Right atrium auricular region (tissue), 2 donors: ENCODE measurements at places on chromosomes 6 and 20. TPM values are rescaled to one million over a fixed set of nuclear protein-coding genes. Genes with fewer than 3 reads are reported as not detected.
A peak's percentile ranks its signal among the peaks of the same experiment; 100 is the strongest.

DNA sequence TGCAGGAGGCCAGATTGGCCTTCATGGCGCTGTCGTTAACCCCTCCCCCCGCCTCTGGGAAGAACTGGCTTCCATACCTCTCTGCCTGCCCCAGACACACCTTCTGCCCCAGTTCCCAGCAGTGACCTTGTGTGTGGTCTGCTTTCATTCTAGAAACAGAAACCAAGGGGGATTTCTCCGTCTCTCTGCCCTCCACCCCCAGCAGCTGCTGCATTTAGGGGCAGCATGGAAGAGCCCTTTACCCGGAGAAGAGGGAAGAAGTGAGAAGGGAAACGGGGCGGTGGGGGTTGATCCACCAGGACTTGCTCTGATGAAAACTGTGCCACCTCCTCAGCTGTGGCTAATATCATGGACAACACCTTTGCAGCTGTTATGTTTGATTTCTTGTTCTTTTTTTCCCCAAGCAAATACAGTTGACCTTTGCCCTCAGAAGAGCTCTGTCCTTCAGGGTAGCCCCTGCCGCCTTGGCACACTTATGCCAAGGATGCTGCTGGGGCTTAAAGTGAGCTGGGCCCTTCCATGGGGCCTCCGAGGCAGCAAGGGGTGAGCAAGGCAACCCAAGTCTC is 6.1 kb downstream of the GLP1R start:
- H3K36me3 ChIP-seq: no peaks in the 10 kb centered on the region
- no peaks in the 10 kb centered on the region for H3K27me3 ChIP-seq
- H3K4me1 ChIP-seq: no peaks in the 10 kb centered on the region

ZBP1 gene
- not detected for total RNA-seq

DNA sequence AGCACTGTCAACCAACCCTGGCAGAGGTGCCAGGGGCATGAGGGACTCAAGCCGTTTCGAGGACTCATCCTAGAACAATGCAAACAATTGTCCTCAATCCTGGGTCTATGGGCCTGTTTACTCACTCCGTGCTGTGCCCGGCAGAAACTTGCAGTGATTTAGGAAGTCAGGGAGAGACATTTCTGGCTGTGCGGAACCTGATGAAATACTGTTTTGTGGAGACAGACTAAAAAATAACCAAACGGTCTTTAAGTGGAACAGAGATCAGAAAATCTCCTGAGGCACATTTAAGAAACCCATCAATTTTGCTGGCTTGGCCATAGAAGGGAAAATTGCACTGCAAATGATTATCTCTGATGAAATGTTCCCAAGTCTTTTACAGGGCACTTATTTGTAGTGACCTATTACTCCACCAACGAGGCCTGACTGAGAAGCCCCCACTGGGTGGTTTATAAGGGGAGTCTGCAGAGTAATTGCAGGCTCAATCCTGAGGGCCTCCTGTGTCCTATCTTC is 79.8 kb upstream of the KCNK16 start:
- H3K4me3 ChIP-seq: no peak overlapping the region
- no peaks in the 10 kb centered on the region for H3K36me3 ChIP-seq
- H3K27ac ChIP-seq: no peak overlapping the region
- no peak for DNase-seq

DNA sequence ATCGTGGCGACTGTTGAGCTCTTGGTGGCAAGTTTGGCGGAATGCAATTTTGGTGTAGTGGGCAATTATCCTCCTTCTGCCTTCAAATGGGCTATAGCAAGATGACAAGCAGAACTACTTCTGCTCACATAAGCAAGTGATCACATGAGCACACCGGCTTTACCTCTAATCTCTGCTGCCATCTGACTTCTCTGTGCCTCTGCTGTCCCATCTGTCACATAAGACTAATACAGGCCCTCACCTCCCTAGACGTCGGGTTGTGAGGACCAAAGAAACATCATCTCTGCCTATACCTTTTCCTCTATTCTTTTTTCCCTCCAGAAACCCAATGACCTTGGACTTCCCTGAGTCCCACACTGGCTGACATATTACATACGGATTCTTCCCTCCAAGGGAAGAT is 13.3 kb upstream of the WTAP start:
- no peaks in the 10 kb centered on the region for H3K27me3 ChIP-seq
- no peaks in the 10 kb centered on the region for H3K36me3 ChIP-seq
- no peaks in the 10 kb centered on the region for H3K4me1 ChIP-seq

DNA sequence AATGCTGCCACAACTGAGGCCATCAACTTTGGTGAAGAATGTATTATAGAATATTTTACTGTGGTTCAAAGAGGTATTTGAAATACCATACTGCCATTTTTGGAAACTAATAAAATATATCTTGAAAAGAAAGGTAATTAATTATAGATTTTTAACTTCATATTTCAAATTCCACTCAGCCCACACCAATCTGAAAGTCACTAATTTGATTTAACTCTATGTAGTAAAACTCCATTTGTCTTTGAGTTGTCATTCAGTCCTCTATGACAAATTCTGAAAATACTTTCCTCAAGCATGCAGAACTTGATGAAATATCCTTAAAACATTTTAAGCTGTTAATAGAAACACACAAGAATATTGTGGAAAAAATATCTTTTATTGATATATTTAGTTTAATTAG is 1196.7 kb upstream of the CITED2 start:
- peaks cover 23% of the 10 kb centered on the region for H3K4me1 ChIP-seq
- no peak overlapping the region for H3K4me3 ChIP-seq
- H3K36me3 ChIP-seq: no peaks in the 10 kb centered on the region
- H3K27ac ChIP-seq: no peak overlapping the region
- no peaks in the 10 kb centered on the region for H3K27me3 ChIP-seq
- no peak for DNase-seq

AP5S1 gene
- total RNA-seq: 17.3 TPM

GNMT gene
- 3.3 TPM for total RNA-seq

DNA sequence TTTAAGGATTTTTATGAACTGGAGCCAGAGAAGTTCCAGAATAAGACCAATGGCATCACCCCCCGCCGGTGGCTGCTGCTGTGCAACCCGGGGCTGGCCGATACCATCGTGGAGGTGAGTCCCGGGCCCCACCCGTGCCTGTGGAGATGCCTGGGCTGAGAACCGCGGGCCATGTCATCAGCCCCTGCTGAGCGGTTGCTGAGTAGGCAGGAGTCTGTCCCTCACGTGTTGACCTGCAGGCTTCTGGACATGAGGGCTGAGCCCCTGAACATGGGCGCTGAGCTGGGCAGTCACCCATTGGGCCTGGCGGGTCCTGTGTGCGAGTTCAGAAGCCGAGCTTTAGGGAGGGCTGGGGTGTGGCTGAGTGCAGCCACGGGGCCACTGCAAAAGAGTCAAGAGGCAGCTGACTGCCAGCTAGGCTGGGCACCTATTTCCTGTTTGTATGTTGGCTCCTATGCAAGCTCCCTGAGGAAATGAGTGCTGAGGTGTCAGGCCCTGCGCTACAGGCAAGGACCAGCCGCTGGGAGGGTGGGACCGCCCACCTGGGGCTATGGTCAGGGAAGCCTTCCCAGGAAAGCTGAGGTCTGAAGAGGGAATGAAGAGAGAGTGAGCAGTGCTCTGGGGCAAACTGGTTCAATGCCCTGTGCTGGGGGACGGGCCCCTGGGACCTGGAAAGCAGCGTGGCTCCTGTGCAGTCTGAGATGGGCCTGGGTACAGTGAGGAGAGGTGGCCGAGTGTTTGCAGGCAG is 34.3 kb downstream of the PYGB start:
- no peak for DNase-seq
- H3K4me1 ChIP-seq: peaks cover 8% of the 10 kb centered on the region
- H3K36me3 ChIP-seq: peaks cover 100% of the 10 kb centered on the region
- H3K27ac ChIP-seq: no peak overlapping the region
- no peak overlapping the region for H3K4me3 ChIP-seq

CCN6 gene
- not detected for total RNA-seq

RAET1L gene
- total RNA-seq: not detected

- DNase-seq: no peak
- no peak overlapping the region for H3K4me3 ChIP-seq
- no peaks in the 10 kb centered on the region for H3K27me3 ChIP-seq
- peaks cover 6% of the 10 kb centered on the region for H3K36me3 ChIP-seq
- no peak overlapping the region for H3K27ac ChIP-seq
Measured at GRCh38 chr6:154882107-154882506, 113.0 kb upstream of the TIAM2 start.

DNA sequence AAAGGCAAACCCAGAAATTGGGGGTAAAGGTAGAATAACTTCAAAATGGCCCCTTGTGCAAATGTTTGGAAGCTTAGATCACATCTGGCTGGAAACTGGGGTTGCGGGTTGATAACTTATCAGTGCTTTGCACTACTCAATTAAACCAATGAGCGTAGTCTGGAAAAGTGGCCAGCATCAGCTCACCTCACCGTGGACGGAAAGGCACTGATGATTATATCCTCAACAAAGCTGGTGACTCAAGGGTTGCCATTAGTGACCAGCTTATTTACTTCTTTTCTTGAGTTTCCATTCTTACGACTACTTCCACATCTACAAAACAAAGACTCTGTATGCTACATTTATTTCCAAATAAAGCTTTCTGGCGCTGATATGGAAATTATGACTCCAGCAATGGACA is 198.5 kb upstream of the HEY2 start:
- H3K36me3 ChIP-seq: no peaks in the 10 kb centered on the region
- H3K4me3 ChIP-seq: no peak overlapping the region
- H3K27me3 ChIP-seq: no peaks in the 10 kb centered on the region
- H3K4me1 ChIP-seq: no peaks in the 10 kb centered on the region

- H3K36me3 ChIP-seq: peaks cover 4% of the 10 kb centered on the region
- H3K4me3 ChIP-seq: no peak overlapping the region
- H3K27me3 ChIP-seq: no peaks in the 10 kb centered on the region
- H3K27ac ChIP-seq: no peak overlapping the region
- no peak for DNase-seq
Measured at GRCh38 chr6:147283460-147283859, 79.2 kb downstream of the STXBP5 start.

GRCh38 chr6:166443166-166443565 is 60.4 kb upstream of the MPC1 start:
- no peaks in the 10 kb centered on the region for H3K4me1 ChIP-seq
- no peaks in the 10 kb centered on the region for H3K27me3 ChIP-seq
- H3K4me3 ChIP-seq: no peak overlapping the region
- no peak for DNase-seq

MCCD1 gene
- total RNA-seq: not detected

GRCh38 chr6:152112491-152113261 is 305.2 kb downstream of the ESR1 start:
- peak; percentile 77 for DNase-seq
- no peak overlapping the region for H3K4me3 ChIP-seq
- H3K27me3 ChIP-seq: no peaks in the 10 kb centered on the region
- H3K4me1 ChIP-seq: no peaks in the 10 kb centered on the region

- DNase-seq: no peak
- H3K27ac ChIP-seq: no peak overlapping the region
- H3K4me1 ChIP-seq: no peaks in the 10 kb centered on the region
- H3K27me3 ChIP-seq: no peaks in the 10 kb centered on the region
Measured at GRCh38 chr20:40313730-40314129, 375.3 kb downstream of the MAFB start.

GRCh38 chr6:219019-219570 is 73.2 kb upstream of the DUSP22 start:
- no peak for DNase-seq
- no peaks in the 10 kb centered on the region for H3K4me1 ChIP-seq
- H3K27ac ChIP-seq: no peak overlapping the region
- no peaks in the 10 kb centered on the region for H3K27me3 ChIP-seq
- no peak overlapping the region for H3K4me3 ChIP-seq
- H3K36me3 ChIP-seq: no peaks in the 10 kb centered on the region

ESF1 gene
- 11.1 TPM for total RNA-seq

POM121L2 gene
- not detected for total RNA-seq

GRCh38 chr6:22432060-22432459 is 135.2 kb upstream of the PRL start:
- no peak for DNase-seq
- no peak overlapping the region for H3K27ac ChIP-seq
- no peaks in the 10 kb centered on the region for H3K36me3 ChIP-seq
- no peak overlapping the region for H3K4me3 ChIP-seq
- no peaks in the 10 kb centered on the region for H3K4me1 ChIP-seq
- no peaks in the 10 kb centered on the region for H3K27me3 ChIP-seq
